ENCODE measurements at places on chromosomes 5 and 9.

DNA sequence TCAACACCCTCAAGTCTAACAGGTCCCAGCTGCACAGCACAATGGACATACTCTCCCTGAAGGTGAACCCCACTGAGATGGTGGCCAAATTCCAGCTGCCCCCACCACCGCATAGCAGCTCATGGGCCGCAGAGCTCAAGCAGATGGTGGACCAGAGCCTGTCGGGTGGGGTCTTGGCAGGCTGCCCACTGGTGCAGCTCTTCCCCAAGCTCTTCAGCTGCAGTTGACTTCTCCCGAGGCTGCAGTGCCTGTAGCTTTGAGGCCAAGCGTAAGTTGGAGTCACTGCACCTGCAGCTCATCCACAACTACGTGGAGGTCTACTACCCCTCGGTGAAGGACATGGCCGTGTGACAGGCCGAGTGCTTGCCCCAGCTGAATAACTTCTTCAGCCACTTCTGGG, 56.6 kb upstream of the SPTLC1 start:
- DNase-seq: no peak

- no peak for DNase-seq
These were observed 3.2 kb downstream of the SLC36A1 start for GRCh38 chr5:151450605-151451004.

- DNase-seq: no peak
These were observed 51.0 kb downstream of the IARS1 start for GRCh38 chr9:92242260-92243136.

- no peak for DNase-seq
These were observed 2055.2 kb downstream of the MAT2B start for GRCh38 chr5:165560648-165561047.

DNA sequence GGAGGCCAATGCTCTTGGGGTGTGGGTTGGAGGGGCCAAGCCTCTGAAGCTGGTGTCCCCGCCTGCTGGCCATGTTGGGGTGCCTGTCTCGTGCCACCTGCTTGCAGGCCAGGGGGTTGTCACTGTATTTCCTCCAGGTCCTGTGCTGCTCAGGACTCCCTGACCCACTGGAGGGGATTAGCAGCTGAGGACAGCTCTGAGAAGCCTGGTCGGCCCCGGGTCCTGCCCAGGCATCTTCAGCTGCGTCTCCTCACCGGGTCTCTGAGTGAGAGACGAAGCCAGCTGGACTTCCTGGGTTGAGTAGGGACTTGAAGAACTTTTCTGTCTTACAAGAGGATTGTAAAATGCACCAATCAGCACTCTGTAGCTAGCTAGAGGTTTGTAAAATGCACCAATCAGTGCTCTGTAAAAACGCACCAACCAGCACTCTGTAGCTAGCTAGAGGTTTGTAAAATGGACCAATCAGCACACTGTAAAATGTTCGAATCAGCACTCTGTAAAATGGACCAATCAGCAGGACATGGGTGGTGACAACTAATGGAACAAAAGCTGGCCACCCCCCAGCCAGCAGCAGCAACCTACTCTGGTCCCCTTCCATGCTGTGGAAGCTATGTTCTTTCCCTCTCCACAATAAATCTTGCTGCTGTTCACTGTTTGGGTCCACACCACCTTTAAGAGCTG, 20.6 kb upstream of the SLC9A3 start:
- no peak for DNase-seq
